ENCODE measurements at places on chromosomes 1 and 21.
A peak's percentile ranks its signal among the peaks of the same experiment; 100 is the strongest.

DNA sequence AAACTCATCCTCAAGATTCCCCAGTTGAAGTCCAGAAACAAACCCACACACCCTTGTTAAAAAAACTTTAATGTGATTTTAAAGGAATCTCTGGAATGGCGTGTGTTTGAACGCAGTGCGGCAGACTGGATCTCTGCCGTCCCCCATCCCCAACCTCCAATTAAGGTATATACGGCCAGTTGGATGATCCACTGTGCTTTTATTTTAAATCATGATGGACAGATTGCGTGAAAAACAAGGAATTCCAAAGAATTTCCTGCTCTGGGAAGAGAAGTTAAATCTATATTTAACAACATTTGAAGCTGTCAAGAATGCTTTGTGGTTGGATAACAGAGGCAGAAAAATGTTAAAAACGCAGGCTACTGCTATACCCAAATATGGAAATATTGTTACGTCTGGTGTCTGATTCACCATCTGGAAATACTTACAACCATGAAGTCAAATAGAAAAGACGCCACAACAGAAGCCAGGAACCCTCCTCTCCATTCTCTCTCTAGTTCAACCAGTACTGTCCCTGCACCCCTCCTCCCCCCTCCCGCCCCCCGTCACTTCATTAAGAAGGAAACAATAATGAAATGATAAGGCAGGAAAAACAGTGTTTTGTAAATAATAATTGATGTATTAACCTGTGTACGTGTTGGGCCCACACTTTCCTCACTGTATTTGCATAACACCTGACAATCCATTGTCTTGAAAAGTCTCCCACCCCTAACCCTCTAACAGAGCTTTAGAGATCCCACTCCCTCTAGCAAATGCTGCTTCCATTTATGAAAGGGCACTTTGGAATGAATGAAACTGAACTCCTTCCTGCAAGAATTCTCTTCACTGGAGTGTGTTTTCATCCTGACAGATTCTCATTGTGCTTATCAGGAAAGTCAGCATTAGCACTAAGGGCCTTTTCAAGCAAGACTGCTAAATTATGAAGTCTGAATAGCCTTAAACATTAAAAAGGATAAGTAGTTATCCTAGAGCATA is 2.0 kb upstream of the CCN1 start:
- no peak for DNase-seq

DNA sequence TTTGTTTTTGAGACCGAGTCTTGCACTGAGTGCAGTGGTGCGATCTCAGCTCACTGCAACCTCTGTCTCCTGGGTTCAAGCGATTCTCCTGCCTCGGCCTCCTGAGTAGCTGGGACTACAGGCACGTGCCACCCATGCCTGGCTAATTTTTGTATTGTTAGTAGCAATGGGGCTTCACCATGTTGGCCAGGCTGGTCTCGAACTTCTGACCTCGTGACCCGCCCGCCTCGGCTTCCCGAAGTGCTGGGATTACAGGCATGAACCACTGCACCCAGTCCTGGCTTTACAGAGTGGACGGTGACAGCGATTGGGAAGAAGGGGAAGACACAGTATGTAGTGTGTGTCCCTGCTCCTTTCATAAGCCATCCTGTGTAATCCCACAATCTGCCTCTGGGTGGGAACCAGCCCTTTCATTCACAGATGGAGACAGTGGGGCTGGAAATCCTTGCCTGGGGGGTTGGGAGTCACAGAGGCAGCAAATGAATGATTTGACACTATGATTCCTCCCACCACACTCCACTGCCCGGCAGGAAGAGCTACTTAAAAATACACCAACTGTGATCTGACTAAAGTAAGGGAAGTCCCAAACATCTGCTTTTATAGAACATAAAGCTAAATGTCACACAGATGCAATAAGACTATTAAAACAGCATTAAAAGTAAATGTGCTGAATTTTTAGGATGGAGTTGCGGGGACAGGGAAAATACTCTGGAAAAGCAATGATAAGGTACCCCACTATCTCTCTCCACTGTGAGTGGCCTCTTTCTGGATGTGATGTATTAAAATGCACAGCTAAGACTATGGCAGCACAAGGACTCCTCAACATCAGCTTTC is 4.5 kb downstream of the PARP1 start:
- DNase-seq: no peak

GRCh38 chr1:25890239-25891034 is 14.9 kb upstream of the PAQR7 start:
- peak; percentile 72 for DNase-seq

GRCh38 chr1:154466921-154467417 is 35.0 kb upstream of the TDRD10 start:
- DNase-seq: no peak

GRCh38 chr21:31403596-31404333 is 59.7 kb upstream of the TIAM1 start:
- DNase-seq: no peak

- DNase-seq: no peak
Observed at GRCh38 chr1:189803364-189803763, 674.3 kb downstream of the BRINP3 start.

GRCh38 chr1:191831572-191831971 is 326.7 kb upstream of the RGS18 start:
- DNase-seq: no peak

DNA sequence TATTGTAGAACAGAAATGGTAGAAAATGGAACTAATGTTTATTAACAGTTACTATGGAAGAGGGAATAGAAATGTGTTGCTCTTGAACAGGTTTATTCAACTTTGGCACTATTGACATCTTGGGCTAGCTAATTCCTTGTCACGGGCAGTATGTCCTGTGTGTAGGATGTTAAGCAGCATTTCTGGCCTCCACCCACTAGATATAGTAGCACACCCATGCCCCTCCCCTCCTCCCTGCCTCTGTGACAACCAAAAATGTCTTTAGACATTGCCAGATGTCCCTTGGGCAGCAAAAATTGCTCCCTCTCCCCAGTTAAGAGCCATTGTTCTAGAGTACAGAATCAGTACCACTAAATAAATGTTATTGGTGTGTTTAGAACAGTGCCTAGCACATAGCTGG is 91.4 kb upstream of the TPTE start:
- DNase-seq: no peak

DNA sequence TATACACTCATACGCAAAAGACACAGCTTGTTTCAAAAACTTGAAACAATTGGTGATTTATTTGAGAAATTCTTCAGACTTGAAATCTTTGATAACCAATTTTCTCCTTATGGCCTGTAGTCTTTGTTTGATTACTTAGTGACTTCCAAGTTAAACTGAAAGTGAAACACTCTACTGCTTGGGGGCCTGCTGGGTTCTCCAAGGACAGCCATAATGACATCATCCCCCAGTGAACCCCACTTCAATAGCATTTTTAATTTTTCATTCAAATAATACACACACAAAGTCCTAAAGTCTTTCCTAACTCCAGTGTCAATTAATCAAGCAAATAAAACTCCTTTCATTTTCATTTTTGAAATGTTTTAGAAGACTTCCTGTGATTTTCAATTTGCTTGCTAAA is 59.2 kb downstream of the KRTAP19-8 start:
- DNase-seq: no peak

DNA sequence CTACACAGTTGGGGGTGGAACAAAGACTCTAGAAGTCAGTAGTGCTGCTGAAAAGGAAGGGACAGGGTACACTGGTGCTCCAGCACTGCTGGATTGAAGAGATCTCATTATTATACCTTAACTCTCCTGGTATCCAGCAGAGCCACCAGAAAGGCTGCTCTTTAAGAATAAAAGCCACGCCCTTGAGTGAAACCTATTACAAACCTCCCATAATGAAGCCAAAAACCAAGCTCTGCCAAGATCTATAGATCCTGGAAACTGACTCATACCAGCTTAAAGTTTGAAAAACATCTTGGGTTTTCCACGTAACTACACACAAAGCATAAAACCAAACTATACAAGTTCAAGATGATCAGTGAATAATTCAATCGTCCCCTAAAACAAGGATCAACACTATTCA is 38.0 kb downstream of the ADSS2 start:
- no peak for DNase-seq

DNA sequence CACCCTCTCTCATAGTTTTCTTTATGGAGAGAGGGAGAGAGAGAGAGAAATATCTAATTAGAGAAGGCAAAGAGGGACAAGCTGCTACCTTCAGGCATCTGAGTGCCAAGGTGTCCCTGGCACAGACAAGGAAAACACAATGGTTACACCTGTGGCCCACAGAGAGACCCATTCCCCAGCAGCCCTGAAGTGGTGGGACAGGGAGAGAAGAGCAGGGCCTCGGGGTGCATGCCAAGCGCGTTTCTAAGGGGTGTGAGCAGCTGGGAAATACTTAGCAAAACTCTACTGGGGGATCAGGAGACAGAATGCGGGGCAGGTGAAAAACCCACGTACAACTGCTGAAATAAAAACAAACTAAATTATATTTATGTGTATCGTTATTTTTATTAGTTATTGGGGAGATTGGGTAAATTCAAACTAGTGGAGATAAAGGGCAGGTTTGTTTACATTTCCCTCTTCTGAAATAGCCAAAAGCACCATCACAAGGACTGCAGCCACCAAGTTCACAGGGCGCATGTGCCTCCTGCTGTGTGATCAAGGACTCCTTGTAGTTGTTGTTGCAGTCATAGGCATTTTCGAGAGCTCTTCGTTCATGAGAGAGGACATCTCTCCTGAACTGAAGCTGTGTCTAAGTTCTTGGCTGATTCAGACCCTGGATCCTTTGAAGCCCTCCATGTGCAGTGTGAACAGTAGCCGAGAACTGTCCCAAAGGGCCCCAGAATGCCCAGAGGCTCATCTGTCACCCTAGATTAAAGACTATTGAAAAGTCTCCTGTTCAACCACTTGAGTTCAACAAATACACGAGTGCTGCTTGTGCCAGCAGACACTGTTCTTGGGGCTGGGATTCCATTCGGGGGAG is 737 bp upstream of the SERPINC1 start:
- DNase-seq: no peak

DNA sequence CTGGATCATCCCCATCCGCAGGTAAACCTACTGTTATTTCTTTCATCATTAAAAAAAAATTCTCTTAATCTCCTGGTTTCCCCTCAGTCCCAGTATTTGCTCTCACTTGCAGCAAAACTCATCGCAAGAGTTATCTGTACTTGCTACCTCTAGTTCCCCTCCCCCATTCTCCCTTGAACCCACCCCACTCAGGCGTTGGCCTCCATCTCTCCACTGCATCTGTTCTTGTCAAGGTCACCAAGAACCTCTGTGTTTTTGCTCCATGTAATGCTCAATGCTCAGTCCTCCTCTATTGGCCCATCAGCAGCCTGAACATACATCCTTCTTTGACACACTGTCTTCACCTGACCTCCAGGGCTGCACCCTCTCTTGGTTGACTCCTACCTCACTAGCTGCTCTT is 4.6 kb downstream of the PKLR start:
- DNase-seq: no peak

DNA sequence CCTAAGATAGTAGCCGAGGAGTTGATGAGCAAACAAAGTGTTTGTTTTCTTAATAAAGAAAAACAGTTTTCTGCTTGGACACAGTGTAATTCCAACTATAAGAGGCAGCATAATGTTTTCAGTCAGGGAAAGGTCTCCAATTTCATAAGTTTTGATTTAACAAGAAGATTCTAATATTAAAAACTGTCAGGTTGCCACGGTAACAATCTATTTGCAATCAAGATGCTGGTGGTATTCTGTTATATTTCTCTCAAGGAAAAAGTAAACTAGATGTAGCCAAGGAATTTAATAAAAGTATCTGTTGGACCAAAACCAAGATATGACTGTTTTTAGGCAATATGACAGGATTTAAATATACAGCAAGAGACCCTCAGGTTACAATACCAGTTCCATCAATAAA is 211.7 kb downstream of the SMYD3 start:
- DNase-seq: no peak

DNA sequence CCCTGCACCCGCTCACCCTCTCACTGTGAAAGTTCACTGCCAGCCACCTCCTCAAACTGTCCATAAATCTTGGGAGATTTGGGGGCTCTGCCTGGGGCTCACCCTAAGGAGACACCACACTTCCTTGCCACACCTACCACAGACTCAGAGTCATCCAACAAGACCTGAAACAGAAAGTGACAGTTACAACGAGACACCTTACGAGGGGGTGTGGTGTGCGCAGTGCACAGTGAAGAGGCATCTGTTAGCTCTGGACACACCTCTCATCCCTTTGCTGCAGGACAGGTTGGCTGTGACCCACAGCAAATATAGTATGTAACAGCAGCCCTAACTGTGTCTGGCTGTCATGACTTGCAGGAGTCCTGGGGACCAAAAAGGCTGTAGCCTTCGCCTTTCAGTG is 190.2 kb downstream of the NR5A2 start:
- peak; percentile 33 for DNase-seq

GRCh38 chr1:181685211-181685610 is 201.9 kb downstream of the CACNA1E start:
- no peak for DNase-seq

DNA sequence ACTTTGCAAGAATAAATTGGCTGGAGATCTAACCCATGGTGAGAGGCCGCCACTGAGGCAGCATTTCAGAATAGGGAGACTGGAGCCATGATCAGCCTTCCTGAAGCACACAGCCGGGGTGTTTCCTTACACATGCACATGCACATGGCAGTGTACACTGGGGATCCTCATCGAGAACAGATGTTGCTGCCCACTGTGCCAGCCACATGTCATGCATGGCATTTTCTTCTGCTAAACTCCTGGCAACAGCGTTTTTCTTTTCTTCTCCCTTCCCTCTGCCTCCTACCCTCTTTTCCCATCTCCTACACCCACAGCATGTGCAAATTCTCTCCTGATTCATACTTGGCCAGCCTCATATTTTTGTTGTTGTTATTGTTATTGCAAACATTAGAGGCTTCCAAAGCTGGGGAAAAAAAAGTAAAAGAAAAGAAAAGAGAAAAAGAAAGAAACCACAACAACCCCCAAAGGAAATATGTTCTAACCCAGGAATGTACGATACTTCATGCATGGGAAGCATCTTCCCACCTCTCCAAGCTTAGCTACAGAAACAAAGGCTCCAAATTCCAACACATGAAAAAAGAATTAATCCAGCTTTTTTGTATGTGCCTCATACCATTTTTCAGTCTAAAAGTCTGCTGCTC is 344.0 kb downstream of the ASTN1 start:
- DNase-seq: no peak

- peak; percentile 67 for DNase-seq
Observed at GRCh38 chr1:1358433-1359271, at the start of gene MXRA8. Gene MXRA8 (minus strand): TSS chr1:1358555. CDS start chr1:1358504, 51 bp downstream.

GRCh38 chr1:64884261-64885040 is 81.9 kb downstream of the JAK1 start:
- DNase-seq: no peak

- peak; percentile 31 for DNase-seq
Observed at GRCh38 chr1:18148461-18148860, 40.9 kb downstream of the IGSF21 start.

GRCh38 chr1:18830596-18830995 is 28.9 kb downstream of the TAS1R2 start:
- DNase-seq: no peak

DNA sequence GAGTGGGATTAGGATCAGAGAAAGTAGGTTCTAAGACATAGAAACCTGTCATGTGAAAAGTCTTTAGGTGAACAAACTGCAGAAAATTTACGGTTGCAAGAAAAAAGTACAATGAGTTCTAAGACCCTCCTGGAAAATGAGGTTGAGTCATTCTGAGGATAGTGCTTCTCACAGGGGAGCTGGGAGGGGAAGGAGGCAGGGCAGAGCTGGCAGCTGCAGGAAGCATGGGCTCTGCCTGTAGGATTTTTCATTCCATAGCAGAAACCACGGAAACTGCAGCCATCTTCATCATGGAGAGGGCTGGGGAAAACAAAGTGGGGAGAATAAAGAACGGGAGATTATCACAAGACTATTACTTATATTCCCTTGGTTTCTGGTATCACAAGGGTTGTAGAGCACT is 25.8 kb upstream of the THEM4 start:
- DNase-seq: no peak

GRCh38 chr1:216587715-216588114 is 135.5 kb downstream of the ESRRG start:
- DNase-seq: no peak

- DNase-seq: no peak
Observed at GRCh38 chr1:108679586-108680213, 12.4 kb upstream of the PRPF38B start.
